ENCODE measurements at places on chromosomes 2 and 18.

DNA sequence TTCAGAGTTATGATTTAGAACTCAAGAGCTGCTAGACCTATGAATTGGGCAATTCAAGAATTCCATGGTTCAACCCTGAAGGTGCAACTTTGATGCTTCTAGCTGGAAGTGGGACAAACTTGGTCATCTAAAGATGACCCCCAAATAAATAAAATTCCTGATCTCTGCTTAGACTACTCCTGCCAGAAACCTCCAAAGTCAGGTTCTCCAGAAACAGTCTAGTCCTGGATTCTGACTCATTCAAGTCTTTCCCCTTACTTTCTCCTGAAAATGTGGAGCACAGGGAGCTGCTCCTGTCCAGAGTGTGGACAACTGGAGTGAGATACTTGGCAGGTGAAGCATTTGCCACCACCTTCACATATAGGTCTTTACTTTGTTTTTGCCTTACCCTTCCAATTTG is 557.7 kb upstream of the TNP1 start:
- DNase-seq: no peak

DNA sequence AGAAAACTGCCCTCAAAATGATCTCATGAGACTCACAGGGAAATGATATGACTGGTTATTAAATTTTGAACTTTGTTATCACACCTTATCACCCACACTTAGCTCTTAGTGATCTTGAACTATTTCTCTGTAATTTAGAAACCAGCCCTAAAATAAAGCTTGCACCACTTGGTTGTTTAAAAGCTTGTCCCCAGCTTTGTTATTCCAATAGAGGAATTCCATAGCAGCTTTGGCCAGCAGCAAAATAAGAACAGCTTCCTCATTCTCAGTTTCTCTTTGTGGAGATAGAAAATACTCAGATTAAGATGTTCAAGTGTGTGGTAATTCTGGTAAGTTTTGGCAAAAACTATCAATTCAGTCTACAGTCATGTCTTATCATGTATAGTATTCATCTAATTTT is 54.4 kb upstream of the CCDC68 start:
- no peak for DNase-seq

DNA sequence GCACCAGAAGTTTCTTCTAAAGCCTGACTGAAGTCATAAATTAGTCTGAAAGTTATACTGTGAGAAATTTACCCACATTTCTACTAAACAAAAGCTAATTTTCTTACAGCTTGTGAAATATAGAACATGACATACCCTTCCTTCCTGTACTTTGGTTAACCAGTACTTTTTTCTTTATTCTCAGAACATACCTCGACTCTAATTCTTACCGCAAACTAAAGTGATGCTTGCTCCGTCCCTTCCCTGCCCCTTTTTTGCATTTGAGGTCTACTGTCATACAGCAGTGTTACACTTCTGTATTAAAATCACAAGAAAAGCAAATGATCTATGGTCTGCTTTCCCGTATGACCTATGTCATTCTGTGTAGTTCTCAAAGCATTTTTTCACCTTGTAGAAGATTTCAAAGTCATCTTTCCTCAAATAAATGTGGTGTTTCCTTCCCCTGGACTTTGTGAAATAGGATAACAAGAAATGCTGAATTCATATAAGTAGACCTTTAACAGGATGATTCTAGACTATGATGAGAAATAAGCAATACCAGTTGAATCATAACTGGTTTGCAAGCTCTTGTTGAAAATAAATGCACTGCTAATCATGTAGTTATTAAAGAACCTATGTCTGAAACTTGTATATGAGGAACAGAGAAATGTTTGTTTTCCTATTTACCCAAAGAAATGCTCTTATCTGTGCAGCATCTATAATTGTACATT is 30.4 kb downstream of the CYTIP start:
- DNase-seq: no peak

DNA sequence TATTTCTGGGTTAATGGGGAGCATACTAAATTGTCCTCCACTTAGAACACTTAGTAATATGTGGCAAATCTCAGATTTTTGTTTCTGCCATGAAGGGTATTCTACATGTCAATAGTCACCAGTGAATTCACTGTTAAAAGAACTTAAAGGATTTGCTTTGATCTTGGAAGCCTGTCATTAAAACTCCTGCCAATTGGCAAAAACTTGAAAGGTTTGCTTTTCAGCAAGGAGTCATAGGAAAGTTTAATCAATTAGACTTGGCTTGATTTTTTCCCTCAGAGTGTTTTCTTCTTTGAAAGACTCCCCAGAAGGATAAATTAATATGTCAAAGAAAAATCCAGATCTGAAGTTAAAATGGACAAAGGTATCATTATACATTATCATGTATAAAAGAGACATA is 671.9 kb upstream of the PKDCC start:
- no peak for DNase-seq

GRCh38 chr2:16281451-16282335 is 341.3 kb downstream of the MYCN start:
- DNase-seq: no peak

- no peak for DNase-seq
Measured at GRCh38 chr18:73746101-73746500, 401.5 kb downstream of the FBXO15 start.

DNA sequence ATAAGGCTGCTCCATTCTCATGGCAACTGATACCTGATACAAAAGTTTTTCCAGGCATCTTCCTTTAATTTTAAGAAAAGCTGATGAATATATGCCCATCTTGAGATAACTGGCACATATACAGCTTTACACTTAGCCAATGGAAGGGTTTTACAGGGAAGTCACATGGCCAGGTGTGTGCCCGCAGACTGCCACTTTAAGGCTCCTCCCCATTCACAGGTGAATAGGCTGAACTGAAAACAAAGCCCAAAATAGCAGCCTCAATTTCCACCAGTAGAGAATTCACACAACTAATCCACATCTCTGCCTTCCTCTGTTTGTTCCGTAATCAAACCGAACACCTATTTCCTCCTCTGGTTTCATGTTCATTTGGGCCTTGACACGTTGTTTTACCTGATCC is 9.8 kb upstream of the ME2 start:
- no peak for DNase-seq

DNA sequence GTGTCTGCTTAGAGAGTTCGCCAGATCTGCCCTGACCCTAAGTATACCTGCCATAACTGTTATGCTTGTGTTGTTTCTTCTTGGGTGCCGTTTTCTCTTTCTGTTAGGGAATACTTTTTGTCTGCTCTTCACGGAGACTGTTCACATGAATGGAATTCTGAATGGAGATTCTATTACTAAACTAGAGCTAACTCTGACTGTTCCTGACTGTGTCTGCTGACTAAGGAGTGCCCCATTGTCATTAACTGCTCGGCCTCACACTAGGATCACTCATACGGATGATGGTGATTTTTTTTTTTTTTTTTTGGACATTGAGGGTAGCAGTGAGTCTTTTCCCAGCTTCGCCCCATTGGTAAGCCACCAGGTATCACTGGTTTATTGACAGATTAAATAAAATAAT is 104.8 kb upstream of the SLC8A1 start:
- no peak for DNase-seq

- DNase-seq: no peak
Measured at GRCh38 chr2:127428815-127429109, 10.5 kb downstream of the PROC start.

- DNase-seq: peak; percentile 82
Measured at GRCh38 chr2:84905181-84906107, at the start of gene TMSB10. Gene TMSB10 (plus strand): TSS chr2:84905656.

DNA sequence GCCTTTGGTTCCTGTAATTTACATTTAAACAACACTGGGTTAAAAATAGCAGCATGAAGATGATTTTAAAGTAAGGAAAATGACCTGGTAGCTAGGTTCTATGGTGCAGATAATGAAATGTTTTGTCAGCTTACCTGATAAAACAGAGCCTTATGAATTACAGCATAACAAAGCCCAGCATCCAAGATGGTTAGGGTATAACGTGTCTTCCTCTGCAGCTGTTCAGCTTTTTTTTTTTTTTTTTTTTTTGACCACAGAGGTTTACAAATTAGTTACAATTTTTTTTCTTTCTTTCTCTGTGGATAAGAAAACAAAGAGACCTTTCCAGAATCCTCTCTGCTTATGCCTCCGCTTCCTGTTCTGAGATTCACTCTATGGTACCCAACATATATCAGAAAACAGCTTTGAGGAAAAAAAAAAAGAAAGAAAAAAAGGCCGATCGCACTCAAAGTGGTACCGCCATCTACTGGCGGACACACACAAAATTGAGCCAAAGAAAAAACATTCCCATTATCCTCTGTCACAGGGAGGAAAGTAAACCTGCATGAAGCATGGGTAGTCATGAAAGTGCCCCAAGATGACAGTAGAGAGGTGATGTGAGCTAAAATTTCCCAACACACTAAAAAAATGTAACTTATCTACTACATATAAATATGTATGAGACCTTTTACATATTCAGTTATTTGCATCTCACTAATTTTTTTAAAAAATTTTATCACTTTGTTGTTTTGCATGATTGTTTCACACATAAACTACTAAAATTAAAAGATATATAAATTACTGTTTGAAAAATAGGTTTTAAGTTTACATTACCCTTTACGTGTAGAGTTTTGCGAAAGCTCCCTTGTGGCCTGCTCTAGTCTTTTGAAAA is at the start of gene SCN3A:
Gene SCN3A, minus strand, starts transcription at position 362 of the 871 bp plus-strand sequence. CDS start 27,656 bp downstream, outside the sequence.
- no peak for DNase-seq

Measured in omental fat pad (tissue), 4 donors.